Activated CD4-positive, alpha-beta T cell treated with anti-CD3 and anti-CD28 coated beads for 4 hours (primary cell): ENCODE measurements at places on chromosomes 1 and 21.

GRCh38 chr1:147169840-147170674 is 2.2 kb downstream of the PRKAB2 start:
- DNase-seq = no peak

DNA sequence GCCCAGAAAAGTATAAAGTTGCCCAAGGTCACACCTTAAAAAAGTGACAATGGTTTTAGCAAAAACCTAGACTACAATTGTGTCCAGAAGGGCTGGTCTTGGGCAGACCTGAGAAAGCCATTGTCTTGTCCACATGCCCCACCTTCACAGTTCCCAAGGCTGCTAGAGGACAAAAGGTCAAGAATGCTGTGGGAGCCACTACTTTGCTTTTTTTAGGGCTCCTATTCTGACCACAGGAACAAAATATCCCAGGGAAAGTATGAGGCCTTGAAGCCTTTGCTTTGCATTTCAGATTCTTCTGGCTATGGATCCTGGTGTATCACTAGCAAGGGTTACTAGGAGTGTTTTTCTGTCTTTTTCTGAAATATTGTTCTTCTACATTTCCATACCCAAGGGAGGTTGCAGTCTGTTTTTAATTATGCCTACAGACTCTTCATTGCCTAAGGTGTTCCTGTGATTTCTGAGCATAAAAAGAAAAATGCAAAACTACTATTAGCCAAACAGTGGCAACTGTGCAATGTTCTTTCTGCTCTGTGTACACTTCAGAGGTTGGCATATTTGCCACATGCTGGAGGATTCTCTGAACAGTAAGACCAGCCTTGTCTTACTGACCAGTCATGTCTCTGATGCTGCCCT is 10.7 kb downstream of the C1orf162 start:
- no peak for DNase-seq

GRCh38 chr21:27269644-27270043 is 302.8 kb upstream of the ADAMTS5 start:
- no peak for DNase-seq

DNA sequence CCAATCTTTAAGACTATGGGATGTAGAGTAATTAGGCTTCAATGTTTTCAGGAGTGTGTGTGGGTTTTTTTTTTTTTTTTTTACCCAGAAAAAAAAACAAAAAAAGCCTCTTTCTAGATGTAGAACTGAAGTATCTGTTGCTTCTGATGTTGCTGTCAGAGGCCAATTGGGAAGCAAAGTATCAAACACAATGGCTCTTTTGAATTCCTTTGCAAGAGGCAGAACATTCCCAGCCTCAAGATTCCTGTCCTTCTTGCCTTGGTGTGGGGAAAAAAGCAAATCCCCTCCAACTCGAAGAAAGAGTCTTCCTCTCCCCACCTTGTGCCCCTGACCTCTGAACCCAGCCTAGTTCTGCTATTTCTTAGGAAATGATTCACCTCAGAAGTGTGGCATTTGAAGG is 55.4 kb upstream of the LMO4 start:
- no peak for DNase-seq

DNA sequence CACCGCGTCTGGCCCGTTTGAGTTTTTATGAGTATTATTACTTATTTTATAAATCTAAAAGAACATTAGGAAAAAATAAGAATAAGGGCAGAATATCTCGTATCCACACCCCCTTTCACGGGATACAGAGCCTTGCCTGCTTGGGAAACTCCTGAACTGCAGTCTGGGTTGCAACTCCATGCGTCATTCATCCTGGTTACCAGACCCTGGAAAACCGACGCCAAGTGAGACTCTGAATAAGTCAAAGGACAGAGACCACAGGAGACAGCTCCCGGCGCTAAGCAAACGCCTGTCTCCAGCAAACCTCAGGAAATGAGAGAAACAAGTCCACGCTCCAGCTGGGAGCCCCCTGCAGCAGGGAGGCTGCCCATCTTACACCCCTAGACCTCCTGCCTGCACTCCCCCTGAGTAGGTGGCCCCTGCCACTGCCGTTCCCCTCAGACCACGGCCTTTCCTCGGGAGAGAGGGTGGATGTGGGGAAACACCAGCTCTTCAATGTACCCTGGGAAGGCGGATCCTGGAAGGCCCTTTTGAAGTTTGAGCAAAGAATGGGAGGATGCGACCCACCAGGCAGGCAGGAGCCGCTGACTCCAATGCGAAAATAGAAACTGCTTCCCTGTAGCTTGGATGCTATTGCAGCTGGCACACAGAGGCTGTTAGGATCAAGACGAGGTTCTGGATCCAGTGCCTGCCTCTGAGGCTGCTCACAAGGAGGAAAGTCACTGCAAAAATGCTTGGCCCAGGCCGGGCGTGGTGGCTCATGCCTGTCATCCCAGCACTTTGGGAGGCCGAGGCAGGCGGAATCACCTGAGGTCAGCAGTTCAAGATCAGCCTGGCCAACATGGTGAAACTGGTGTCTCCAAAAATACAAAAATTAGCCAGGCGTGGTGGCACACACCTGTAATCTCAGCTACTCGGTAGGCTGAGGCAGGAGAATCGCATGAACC is 37.7 kb upstream of the GPR157 start:
- DNase-seq = no peak

- no peak for DNase-seq
Measured at GRCh38 chr1:38728585-38728908, 131.0 kb downstream of the RRAGC start.

GRCh38 chr1:148367596-148367995 is 115.5 kb downstream of the PPIAL4G start:
- DNase-seq = no peak

GRCh38 chr1:63463248-63463647 is 59.8 kb downstream of the ITGB3BP start:
- no peak for DNase-seq

GRCh38 chr1:69994241-69994640 is 211.1 kb downstream of the LRRC40 start:
- no peak for DNase-seq

DNA sequence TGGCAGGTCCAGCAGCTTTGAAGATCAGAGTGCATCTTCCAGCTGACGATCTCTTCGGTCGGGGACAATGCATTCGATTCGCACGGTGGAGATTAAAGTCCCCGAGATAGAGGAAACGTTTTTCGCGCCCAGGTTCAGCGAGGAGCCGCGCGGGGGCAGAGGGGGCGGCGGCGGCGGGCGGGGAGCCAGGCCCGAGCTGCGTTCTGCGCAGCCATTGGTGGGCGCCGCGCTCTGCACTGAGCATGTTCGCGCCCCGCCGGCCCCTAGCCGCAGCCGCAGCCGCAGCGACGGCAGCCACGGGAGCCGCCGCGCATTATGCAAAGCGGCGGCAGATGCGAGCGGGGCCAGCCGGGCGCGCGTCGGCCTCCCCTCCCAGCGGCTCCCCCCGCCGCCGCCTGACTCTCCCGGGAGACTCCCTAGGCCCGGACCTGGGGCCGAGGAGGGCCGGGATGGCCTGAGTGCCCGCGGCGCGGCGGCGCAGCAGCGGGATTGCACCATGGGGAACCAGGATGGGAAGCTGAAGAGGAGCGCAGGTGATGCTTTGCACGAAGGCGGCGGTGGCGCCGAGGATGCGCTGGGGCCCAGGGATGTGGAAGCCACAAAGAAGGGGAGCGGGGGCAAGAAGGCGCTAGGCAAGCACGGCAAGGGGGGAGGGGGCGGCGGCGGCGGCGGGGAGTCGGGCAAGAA is at the start of gene FMN2:
FMN2 (plus strand) TSS at position 270 of the 687 bp plus-strand sequence; CDS start at position 497, 227 bp downstream.
- DNase-seq = no peak

- peak; percentile 11 for DNase-seq
Measured at GRCh38 chr1:245154429-245155271, at the start of gene KIF26B. KIF26B (plus strand) TSS chr1:245154985; CDS start chr1:245155425, 440 bp downstream.

- peak; percentile 49 for DNase-seq
Measured at GRCh38 chr1:3033040-3033789, 11.9 kb downstream of the ACTRT2 start.

- no peak for DNase-seq
Measured at GRCh38 chr1:207342332-207342731, 20.9 kb downstream of the CD55 start.

DNA sequence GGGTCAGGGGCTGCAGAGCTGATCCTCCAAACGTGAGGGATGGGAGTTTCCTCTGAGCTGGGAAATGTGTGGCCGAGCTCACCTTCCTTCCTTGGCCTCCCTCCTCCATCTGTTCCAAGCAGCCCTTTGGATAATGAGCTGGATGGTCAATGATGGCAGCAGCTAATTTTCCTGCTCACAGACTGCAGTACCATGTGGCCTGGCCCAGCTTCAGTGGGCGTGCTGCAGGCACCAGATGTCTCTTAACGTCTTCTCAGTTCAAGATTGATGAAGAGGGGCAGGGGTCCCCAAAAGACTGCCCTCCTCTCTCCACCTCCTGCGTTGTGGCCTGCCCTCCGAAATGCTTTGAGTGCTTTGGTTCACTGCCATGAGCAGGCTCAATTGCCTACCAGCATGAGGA is 86.0 kb downstream of the UBIAD1 start:
- DNase-seq = no peak

- DNase-seq = no peak
Measured at GRCh38 chr21:46422636-46423241, 36.0 kb upstream of the DIP2A start.

GRCh38 chr1:109199710-109200109 is 14.0 kb upstream of the SARS1 start:
- DNase-seq = no peak

DNA sequence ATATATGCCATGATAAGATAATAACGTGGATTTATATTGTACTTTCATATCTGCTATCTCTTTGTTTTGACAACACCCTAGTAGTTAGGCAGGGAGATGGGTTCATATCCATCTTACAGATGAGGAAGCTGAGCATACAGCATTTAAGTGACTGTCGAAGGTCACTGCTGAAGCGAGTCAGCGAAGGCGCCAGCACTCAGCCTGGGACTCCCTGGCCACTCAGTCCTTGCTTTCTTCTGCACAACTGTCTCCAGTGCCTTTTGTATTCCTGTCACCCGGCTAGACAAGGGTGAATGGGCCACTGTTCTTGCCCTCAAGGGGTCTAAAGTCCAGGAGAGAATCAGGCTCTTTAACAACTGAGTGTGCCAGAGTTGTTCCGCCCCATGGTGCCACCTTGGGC is 3.1 kb downstream of the ARHGEF10L start:
- no peak for DNase-seq

- DNase-seq = no peak
Measured at GRCh38 chr1:66342707-66343106, 191.2 kb upstream of the SGIP1 start.

- DNase-seq = no peak
Measured at GRCh38 chr1:107647012-107647411, 318.0 kb downstream of the VAV3 start.

DNA sequence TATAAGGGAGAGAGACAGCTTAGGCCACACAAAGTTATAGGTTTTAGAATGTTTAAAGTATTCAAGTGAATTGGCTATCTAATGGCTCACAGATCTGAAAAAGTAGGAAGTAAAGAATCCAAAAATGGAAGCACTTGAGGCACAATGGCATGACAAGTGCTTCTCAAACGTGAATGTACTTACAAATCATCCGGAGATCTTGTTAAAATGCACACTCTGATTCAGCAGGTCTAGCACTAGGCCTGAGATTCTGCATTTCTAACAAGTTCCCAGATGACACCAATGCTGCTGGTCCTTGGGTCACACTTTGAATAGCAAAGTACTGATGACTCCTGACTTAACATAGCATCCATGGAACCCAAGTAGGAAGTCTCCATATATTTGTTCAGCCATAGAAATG is 20.9 kb upstream of the AGL start:
- no peak for DNase-seq

DNA sequence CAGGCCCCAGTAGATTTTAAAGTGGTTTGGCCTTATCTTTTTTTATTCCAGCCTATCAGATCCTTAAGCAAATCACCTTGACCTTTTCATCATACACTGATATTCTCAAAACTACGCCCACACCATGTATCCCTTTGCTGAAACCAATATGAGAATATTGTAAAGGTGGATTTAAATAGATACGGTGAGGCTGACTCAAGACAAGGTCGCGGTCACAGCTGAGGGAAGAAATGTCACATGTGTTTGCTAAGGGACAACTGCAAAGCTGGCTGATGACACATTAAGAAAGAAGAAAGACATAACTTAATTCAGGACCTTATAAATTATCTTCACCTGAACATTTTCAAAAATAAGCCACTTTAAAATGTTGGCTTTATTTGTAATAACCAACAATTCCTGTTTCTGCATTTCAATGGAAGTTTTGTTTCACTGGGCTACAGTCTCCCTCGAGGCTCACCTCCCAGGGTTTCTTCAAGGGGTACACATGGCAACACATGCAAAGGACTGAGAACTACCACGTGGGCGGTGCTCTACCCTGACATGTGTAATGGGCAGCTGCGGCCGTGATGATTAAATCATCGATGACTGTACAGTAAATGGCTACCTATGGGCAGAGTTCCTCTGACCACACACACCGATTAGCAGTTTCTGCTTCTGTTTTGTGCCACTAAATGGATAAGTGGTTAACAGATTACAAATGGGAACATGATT is 189.5 kb downstream of the SIPA1L2 start:
- no peak for DNase-seq
